Neural crest cell (in vitro differentiated cells): ENCODE measurements at places on chromosomes 5 and 9. TPM values are rescaled to one million over a fixed set of nuclear protein-coding genes. Genes with fewer than 3 reads are reported as not detected.

The LAMC3 gene
- total RNA-seq = 2.8 and 4.0 TPM in 2 replicates

DNA sequence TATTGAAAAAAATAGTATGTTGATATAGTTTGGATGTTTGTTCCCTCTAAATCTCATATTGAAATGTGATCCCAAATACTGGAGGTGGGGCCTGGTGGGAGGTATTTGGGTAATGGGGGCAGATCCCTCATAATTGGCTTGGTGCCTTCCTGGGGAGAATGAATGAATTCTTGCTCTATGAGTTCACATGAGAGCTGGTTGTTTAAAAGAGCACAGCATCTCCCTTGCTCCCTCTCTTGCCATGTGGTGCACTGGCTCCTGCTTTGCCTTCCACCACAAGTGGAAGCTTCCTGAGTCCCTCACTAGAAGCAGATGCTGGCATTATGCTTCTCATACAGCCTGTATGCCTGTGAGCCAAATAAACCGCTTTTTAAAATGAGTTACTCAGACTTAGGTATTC lies 154.8 kb downstream of the ADAMTS6 start:
- DNase-seq = no peak

DNA sequence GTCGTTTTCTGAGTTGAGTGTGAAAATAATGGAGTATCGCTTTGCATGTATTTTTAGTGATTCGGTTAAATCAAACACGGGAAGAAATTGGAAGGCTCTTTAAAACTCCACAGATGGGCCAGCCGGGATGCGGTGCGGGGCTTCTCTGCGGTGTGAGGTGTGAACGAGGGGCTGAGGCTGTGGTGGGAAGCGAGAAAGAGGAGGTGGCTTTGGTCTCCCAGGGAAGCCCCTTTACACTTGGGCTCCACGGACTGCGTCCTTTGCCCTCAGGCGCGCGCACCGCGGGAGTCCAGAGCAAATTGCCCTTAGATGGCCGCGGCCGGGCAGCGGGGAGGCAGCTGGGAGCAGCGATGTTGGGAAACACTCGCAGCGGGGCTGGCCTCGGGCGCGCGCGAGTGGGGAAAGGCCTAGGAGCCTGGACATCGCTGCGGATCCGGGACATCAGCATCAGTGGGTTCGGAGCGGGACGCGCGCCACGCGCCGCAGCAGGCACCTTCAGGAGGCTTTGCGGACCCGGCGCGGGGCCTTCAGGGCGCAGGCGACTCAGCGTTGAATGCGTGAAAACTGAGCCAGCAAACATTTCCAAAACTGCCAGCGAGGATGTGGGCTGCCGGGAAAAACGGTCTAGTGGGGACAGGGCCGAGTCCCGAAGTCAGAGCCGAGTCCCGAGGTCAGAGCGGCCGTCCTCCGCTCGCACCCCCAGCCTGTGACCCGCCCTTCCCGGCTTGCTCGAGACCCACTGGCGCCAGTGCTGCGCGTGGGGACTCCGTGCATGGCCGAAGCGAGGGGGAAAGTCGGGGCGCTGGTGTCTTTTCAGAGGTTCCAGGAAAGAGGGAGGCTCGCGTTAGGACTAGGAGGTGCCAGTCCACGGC lies 6.5 kb downstream of the IRX1 start:
- DNase-seq = no peak

DNA sequence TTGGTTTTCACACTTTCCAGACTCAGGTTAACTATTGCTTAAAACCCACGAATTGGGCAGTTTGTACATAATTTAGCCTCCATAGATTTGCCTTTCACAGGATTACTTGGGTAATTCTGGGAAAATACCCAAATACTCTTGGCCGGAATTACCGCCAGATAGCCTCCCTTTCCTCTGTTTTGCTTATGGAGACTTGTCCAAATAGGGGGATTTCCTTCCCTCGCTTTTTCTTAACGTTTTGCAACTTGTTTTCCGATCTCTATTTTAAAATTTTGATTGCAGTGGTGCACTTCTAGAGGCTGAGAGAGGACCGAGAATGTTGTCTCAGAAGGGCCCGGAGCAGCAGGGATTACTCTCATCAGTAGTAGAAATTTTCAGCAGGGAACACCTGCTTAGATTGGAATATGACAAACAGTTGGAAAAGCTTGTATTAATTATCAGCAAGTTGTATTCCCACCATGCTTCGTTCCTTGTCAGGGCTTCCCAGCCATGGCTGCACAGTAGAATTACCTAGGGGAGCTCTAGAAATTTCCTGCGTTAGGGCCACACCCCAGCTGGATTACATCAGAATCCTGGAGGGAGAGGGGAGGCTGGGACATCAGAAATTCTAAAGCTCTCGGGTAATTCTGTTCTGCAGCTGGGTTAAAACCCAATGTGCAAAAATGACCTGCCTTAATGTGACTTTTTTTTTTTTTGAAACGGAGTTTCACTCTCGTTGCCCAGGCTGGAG lies 329.1 kb downstream of the SH3GL2 start:
- no peak for DNase-seq

The WDR38 gene
- not detected in 2 replicates for total RNA-seq

- DNase-seq = peak; percentile 66
Measured at GRCh38 chr5:177495243-177496060, 2.0 kb downstream of the PDLIM7 start.

The LECT2 gene
- total RNA-seq = not detected in 2 replicates

DNA sequence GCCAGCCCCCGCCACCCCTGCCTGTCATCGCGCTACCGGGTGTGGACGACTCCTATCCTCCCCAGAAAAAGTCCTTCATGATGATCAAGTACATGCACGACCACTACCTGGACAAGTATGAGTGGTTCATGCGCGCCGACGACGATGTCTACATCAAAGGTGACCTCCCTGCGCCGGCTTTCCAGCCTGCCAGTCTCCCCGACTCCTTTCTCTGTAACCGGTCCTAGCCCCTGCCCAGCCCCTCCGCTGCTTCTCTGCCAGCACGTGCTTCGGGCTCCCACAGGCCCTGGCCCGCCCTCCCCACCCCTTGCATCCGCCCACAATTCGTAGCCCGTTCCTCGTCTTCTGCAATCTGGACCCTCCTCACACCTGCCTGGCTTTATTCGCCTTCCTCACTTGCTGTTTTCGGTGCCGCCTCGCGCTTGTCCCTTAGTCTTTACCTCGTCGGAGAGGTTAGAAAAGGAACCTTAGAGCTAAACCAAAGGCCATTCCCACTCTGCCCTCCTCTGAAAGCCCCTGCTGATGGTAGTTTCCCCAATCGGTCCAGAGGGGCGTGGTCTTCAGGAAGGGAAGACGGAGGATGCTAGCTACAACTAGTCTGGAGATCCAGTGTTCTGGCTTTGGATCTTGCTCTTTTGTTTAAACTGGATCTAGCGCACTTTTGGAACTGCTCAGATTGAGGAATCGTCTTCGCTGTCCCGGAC lies 1.4 kb downstream of the CHSY3 start:
- DNase-seq = peak; percentile 2
